ENCODE measurements at places on chromosomes 7 and 10.

DNA sequence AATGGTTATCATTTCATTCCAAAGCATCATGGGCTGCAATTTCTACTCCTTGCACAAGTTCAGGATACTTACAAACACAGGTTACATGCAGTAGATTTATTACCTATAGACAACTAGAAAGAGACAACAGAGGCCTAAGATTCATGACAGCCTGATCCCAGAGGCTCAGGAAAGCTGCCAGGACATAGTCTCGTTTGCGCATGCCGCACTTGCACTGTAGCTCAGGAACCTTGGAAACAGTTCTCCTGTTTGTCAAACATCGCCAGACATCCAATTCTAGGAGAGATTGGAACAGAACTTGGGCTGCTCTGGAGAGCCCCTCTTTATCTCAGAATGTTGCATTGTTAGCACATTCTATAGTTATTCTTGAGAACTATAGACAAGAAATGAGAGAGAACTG, 216.2 kb upstream of the CDC14C start:
- no peak for DNase-seq

DNA sequence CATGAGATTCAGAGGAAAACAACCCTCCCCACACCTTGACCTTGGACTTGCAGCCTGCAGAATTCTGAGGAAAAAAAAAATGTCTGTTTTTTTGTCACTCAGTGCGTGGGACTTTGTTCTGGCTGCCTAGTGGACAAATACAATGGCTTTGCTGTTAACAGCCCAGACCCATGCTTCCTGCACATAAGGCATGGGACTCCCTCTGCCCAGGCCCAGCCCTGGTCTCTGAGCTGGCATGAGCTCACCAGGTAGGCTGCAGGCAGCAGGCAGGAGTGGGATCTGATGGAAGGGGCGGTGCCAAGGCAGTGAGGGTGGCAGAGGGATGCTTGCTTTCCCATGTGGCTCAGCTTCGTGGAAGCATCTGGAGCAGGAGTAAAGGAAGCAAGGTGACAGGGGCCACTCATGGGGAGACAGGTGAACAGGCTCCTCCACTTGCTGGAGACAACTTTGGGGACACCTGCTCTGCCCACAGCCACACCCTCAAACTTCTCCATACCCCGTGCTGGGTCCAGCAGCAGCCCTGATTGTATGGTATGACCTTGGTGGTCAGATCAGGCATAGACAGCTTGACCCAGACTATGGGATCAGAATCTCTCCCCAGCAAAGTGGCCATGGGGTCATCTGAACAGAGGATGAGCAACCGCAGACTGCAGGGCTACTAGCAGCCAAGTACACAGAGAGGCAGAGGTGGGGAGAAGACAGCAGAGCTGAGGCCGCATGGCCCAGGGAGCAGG, 27.0 kb downstream of the ANXA8 start:
- no peak for DNase-seq

- DNase-seq: no peak
Observed at GRCh38 chr10:3099291-3100092, 32.1 kb downstream of the PFKP start.

DNA sequence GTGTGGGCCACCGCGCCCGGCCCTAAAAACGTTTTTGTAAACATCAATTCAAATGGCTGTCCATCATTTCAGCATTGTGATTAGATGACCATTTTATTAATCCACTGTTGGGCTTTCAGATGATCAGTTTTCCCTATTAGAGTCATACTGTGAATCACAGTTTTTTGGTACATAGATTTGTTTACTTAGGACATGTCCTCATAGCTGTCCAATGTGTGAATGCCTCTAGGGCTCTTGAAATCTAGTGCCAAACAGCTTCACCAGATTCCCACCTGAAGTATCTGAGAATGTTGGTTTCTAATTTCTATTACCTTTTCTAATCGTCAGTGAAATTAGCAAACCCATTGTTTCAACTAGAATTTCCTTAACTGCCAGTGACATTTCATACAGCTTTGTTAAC, 66.8 kb downstream of the UPF2 start:
- no peak for DNase-seq

GRCh38 chr10:49679480-49679893, at the start of gene C10orf53:
C10orf53 (plus strand) TSS chr10:49679651; CDS start chr10:49679698, 47 bp downstream.
- no peak for DNase-seq

DNA sequence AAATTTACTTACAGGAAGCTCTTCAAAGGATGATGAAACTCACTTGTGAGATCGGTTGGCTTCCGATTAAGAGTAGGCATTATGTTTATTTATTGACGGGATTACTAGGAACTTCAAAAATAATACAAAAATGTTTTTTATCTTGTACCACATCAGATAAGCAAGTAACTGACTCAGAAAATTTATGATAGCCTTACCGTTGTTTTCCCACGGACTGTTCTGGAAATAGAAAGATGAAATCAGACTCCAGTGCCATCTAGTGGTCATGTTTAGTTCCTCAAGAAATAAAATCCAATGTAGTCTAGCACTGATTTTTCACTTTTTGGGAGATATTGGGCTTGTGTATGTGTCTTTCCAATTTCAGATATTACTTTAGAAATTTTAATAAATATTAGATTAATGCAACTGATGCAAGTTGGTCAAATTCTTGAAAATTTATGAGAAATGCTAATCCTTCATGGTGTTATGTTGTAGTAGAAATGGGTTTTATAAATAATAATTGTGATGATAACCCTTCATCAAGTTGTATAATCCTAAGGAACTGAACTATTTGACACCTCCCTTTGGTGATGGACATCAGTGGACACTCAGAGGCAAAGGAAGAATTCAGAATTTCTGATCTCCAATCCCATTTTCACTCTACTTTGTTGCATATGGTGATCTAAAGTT, 168.8 kb downstream of the TMEM26 start:
- DNase-seq: no peak

DNA sequence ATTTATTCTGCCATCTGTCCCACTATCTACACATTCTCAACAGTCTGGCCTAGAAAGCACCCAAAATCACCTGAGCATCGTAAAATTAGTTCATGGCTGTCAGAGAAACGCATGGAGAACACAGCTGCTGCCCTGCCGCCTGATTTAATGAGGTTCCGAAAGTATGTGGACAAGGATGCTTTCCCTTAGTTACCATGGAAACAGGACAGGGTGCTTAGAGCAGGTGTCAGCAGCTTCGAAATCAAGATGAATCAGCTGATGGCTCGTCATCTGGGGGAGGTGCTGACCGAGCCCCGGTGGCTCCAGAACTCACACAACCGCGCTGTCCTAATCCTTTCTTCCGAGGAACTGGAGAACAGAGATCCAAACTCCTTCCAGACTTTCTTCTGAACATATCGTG, 151.5 kb downstream of the TEX36 start:
- no peak for DNase-seq

DNA sequence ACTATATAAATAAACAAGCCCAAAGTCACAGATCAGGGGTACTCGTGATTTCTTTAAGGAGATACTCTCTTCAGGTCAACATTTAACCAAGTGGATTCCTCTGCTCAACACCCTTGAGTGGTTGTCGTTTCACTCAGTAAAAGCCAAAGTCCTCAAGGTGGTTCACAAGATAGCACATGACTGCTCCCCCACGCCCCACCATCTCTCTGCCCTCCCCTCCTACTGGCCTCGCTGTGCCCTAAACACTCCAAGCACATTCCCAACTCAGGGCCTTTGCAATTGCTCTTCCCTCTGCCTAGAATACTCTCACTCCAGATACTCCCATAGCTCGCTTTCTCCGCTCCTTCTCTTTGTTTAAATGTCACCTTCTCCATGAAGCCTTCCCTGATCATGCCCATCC, 72.1 kb upstream of the FHIP2A start:
- no peak for DNase-seq

- DNase-seq: no peak
Observed at GRCh38 chr10:70993051-70993450, 104.7 kb upstream of the PCBD1 start.

DNA sequence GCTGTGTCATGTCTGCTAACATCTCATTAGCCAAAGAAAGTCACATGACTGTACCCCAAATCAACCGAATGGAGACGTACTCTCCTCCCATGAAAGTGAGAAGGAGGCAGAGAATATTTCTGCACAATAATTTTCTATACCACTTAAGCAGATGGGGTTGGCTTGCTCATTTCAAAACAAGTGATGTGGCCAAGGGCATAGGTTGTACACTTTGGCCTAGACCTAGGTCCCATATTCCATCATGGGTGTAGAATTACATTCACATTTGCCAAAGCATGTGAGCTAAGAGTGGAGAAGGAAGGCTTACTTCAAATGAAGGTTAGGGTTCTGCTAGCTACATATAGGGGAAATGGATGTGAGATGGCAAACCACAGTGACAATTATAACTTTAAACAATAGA, 83.0 kb downstream of the ZNF365 start:
- DNase-seq: no peak

DNA sequence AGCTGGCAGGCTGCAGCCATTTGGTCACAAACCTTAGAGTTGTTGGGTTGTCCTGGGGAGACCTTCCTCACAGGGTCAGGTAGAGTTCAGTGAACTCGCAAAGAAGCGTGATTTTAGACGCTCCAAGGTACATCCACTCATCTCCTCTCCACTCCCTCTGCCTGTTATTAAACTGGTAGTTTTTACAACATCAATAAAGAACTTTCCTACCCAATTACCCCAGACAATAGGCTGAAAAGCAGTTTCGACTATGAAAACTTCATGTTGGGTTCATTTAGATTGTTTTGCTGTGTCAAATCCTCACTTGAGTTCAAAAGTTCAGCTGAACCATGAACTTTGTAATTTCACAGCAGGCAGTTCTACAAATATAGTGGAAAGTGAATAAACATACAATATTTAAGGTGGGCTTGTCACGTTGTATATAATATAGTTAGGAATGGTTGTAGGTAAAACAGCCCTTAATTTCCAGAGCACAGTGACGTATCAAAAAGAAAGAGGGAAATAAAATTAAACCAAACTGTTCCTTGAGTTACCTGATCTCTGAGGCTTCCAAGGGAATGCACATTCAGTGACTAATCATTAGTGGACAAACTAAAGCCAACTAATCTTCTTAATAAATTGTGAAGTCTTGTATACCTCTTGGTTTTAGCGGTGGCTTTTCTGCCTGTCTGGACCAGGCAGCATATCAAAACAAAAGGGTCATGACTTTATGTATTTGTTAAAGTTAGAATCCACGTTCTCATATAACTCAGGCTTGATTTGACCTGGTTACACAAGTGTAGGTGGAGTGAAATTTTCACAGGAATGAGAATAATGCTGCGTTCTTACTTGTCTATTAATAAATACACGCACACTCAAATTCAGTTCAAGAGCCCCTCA, 100.5 kb downstream of the CYP26A1 start:
- no peak for DNase-seq

DNA sequence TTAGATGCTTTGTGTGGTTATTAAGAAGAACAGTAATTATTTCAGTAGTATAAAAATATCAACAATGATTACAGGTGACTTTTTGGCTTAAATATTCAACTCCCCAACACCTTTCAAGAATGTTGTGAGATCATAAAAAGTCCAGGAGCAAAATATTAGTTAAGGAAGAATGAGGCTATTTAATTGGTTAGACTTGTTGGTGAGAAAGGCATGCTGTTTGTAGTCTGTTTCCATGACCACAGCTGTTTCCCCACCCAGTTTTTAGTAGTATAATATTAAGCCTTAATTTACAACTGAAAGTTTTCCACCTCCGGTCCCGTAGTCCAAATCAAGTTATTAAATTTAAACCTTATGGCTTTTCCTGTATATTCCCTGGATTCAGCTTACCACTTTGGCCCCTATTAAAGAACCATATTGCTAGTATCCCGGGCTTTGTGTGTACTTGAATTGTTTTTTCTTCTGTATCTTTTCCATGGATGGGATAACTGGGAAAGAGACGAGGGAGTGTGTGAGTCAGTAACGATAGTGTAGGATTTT, 133.3 kb downstream of the CELF2 start:
- no peak for DNase-seq

- DNase-seq: no peak
Observed at GRCh38 chr10:92082583-92083280, 159.2 kb downstream of the BTAF1 start.

- no peak for DNase-seq
Observed at GRCh38 chr7:117854186-117854585, 19.1 kb downstream of the CTTNBP2 start.

GRCh38 chr7:30040938-30041337, 12.7 kb downstream of the PLEKHA8 start:
- no peak for DNase-seq

- DNase-seq: peak; percentile 57
Observed at GRCh38 chr10:3948843-3949242, 163.8 kb upstream of the KLF6 start.

GRCh38 chr7:84617265-84618030, 422.9 kb upstream of the SEMA3A start:
- no peak for DNase-seq

GRCh38 chr7:28280516-28280915, 99.9 kb upstream of the JAZF1 start:
- no peak for DNase-seq

DNA sequence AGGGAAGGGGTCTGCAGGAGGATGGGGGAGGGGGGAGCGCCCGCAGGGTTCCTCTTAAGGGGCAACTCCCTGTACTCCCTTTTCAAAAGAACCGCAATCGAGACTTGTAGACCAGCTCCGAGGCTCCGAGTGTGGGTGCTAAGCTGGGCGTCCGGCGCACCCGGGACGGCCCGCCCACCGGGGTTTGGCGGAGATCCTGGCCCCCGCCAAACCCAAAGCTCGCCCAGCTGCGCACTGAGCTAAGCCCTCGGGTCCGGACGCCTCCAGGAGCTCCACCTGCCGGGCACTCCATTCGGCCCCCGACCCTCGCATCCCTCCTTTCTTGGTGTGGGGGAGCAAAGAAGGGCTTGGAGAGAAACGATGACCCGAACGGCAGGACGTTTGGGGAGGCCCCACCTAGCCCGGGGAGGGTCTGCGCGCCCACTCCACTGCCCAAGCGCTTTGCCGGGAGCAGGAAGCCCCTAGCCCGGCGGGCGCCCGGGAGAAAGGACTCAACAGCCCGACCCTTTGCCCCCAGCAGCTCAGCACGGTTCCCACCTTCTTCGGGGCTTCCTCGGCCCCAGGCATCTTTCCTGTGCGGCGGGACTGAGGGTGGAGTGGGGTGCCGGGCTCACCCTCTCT, 651 bp downstream of the AFAP1L2 start:
- no peak for DNase-seq

DNA sequence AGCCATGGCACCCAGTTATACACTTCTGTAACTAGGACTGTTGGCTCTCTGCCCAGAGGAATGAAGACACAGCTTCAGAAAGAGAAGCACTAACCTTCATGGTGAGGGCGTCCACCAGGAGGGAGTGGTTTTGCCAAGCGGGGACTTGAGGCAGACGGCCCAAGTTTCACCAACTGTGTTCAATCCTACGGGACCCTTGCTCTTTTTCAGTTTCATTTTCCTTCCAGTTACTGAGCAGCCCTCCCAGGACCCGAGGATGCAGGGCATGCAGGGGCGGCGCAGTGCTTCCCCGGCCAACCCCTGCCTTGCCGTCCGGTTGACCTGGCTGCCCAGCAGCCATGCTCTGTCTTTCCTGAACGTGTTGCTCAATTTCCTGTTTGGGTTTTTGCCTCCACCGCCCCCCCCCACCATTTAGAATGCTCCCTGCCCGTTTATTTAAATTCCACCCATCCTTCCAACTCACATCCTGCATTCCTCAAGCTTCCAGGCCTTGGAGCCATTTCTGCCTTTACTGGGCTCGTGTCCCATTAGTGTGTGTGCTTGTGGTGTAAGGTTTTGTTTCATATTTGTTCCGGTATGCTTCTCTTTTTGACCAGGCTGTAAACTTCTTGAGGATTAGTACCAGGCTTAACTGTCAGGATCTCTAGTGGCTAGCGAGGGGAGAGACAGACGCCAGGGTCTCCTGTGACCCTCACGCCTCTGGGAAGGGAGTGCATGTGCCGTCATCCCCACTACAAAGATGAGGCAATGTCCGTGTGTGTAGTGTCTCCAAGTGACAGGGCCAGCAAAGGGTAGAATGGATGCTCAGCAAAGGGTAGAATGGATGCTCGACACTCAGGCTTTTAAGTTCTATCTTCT, 31.6 kb downstream of the IL15RA start:
- no peak for DNase-seq

All from stimulated activated CD8-positive, alpha-beta memory T cell treated with anti-CD3 and anti-CD28 coated beads, Interleukin-15, amount 100 ng/mL, for 1 hour (primary cell).